ENCODE measurements at places on chromosomes 13 and 19.

DNA sequence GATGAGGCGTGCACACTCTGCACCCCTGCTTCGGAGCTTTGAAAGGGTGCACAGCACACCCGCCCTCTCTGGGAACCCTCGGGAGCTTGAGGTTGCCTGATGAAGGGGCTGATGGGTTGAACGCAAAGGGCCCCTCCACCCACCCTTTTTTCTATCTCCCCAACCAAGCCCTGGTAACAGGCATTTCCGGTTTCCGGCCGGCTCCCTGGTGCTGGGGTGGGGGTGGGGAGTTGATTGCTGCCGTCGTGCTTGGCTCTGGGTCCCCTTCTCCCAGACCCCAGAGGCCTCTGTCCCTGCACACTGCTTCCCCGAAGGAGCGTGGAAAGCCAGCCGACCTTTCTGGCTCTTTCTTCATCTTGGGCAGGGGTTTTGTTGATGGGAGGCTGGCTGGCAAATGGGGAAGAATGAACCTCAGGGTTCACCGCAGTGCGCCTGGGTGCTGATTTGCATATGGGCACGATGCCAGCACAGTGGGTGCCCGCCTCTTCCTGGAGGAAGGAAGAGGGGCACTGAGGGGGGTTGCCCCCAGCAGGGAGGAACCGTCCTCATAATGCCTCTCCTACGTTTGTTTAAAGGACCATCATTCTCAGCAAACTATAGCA, 29.1 kb downstream of the VAV1 start:
- DNase-seq: peak; percentile 57

- no peak for DNase-seq
Measured at GRCh38 chr19:58261968-58262921, 16.5 kb upstream of the ZNF8 start.

- no peak for DNase-seq
Measured at GRCh38 chr19:30178721-30179402, 193.3 kb upstream of the ZNF536 start.

GRCh38 chr13:34243403-34243802, 425.5 kb downstream of the RFC3 start:
- DNase-seq: no peak

GRCh38 chr13:52800856-52801255, 47.6 kb downstream of the PCDH8 start:
- DNase-seq: no peak

DNA sequence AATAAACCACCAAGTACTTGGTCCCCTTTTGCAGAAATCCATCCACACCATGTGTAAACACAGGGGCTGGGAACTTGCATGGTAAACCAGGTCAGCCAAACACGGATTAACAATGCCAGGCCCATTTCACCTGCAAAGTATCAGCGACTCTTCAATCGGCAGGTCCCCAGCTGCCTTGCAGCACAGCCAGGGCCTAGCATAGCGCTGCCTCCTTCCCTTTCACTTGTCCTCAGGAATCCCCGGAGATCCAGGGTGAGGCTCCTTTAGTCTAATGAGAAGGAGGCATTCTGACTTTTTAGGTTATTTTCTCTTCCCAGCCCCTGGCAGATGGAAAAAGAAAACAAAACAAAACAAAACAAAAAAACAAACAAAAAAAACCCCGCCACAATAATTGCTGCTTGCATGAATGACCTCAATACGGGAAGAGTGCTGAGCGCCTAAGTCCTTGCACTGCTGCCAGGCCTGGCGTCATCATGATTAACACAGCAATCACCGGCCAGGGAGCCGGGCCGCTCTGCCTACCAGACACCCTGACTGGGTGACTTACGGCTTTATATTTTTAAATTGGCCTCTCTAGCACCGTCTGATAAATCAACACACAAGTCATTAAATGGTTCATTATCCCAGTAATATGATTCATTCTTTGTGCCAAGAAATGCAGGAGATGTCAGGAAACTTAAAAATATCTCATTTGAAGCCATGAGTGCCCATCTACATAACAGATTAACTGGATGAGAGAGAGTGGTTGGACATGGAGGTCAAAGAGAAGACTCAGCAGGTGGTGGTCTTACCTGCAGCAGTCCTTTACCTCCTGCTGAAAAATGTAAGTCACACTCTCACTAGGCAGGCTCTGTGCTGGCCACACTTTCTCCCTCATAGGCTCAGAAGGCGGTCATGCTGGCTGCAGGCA, 692.7 kb downstream of the UQCRFS1 start:
- DNase-seq: no peak

DNA sequence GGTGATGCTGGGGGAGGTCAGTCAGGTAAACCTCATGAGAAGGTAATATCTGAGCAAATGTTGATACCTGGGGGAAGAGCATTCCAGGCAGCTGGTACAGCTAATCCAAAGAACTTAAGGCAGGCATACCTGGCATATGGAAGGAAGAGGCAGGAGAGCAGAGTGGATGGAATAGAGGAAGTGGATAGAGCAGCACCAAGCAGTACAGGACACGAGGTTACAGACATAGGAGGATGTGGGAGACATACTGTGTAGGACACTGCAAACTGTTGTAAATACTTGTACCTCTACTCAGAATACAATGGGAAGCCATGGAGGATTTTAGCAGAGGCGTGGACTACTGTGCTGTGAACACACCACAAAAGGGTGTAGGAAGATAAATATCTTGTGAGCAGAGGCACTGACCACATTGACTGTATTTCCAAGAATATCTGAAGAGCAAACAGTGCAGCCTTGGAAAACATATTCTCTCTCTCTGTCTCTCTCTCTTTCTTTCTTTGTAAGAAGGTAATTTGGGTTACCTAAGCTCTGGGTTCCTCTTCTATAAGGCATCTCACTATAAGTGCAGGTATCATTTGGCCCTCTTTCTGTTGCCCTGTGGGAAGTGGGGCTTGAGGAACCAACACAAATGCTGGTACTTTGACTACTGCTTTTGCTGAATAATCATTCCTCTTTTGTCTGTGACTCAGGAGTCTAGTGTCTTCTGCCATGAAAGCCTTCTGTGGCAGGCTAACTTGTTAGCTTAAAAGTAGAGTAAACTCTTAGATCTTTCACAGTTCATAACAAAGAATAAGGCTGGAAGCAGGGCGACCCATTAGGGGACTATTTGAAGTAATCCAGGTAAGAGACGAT, 238.0 kb downstream of the VWA8 start:
- no peak for DNase-seq

DNA sequence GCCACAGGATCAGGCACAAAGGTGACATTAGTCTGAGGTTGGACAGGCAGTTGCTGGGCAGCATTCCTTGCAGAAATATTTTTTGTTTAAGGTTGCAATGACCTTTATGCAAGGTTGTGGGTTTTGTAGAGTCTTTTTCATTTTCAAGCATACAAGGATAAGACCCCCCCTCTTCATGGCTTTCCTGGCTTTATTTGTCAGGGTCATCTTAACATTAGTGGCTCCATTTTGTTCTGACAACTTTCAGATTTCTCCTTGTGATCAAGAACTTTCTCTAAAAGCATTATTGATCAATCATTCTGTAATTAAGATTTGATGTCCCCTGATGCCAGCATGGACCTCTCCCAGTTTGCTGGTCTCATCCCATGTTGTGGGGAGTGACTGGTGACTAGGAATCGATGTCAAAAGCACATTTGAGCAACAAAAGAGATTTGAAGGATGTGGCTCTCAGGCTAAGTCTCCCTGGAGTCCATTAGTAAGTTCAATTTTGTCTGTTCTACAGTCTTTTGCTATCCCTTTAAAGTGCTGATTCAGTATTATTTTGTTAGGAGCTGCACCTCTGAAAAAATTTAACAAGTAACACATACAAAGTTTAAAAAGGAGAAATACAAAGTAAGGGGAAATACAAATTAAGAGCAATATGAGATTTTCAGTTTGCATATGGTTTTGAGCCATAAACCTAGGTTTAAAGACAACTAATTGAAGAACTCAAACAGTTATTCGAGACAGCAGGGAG, 5.3 kb downstream of the CARD8 start:
- no peak for DNase-seq

- peak; percentile 73 for DNase-seq
Measured at GRCh38 chr13:26253787-26254582, at the start of gene CDK8. Gene CDK8, plus strand, starts transcription at chr13:26254129. Its CDS starts 513 bp downstream, at chr13:26254642.

DNA sequence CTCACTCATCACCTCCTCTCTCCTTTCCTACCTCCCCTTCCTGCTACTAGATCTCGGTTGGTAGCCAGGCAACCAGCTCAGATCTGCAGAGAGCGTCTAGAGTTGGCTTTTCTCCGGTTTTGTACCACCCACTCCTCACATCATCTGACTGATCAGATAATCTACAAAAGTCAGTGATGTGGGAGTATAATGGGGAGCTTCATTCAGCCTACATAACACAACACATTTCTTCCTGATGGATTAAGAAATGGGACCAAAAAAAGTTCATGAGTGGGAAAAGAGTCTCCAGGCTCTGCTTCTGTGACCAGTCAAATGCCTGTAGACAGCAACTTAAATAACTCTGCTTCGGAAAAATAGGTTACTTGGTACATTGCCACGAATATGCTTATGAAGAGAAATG, 279.8 kb downstream of the DCLK1 start:
- DNase-seq: no peak

- no peak for DNase-seq
Measured at GRCh38 chr19:14006766-14007562, 844 bp upstream of the RFX1 start.

DNA sequence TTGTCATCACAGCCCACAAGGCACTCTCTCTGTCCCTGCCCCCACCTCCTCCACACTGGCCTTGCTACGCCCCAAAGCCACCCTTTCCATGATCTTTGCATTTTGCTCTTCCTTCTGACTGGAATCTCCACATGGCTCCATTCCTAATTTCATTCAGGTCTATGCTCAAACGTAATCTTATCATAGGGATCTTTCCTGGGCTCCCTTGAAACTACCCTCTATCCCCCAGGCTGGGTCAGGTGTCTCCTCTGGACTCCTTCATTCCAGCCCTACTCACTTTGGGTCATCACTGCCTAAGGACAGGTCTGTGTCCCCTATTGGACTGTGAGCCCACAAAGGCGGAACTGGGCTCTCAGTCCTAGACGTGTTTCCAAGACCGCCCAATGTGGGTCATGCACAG, 3.1 kb downstream of the GEMIN7 start:
- no peak for DNase-seq

DNA sequence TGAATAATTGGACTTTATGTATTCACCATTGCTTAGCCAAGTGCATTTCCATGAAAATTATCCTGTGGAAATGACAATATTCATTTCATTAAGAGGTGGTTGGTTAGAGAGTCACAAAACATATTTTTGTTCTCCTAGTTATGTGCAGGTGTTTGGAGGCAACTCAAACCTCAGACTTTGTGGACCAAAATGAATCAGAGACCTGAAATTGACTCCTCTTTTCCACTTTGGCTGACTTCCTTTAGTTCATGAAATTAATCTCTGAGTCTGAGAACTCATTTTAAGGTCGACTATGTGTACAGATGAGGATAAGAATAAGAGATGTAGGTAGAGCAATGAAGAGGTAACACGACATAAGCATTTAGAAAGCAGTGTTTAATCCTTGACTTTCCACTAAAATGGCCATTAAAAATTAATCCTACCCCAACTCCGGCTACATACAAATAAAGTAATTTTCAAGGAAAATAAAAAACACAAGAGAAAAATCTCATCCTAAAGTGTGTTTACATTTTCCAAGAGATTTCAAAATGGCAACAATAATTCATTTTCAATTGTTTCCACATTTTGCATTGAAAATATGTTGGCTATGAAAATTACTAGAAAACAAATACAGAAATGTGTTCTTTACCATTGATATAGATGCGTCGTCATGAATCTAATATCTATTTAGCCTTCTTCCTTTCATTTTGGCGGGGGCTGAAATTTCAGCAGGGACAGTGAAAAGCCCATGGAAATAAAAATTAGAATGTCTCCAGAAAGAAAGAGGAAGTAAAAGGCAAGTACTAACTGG, 185.4 kb upstream of the CSNK1A1L start:
- no peak for DNase-seq

- DNase-seq: no peak
Measured at GRCh38 chr19:5681391-5682106, 722 bp downstream of the HSD11B1L start.

- no peak for DNase-seq
Measured at GRCh38 chr13:28794396-28794795, 25.7 kb upstream of the MTUS2 start.

DNA sequence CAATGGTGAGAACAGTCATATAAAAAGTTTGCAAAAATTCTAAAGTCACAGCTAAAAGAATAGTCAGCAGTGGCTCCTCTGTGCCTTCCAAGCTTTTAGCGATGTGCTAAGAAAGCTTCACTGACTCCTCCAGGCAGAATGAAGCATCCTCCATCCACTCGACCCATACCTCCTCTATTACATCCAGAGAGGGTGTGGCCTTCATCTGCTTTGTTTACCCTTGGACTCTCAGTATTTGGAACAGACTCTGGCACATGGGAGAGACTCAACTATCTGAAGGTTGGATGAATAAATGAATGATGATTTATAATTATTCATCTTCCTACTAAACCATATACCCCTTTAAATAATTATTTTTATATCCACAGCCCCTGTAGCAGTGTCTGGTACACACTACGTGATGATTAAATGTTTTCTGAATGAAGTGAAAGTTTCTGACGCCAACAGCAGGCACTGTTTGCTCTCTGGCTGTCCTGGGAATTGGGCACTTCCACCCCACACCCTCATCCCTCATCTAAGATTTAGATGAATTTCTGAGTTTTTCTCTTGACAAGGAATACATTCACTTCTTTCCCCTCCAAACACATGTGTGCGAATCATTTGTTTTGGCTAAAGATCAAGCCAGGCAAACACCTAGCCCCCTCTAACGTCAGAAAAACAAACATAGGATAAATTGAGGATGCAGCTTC, 93.9 kb downstream of the NUFIP1 start:
- DNase-seq: no peak

DNA sequence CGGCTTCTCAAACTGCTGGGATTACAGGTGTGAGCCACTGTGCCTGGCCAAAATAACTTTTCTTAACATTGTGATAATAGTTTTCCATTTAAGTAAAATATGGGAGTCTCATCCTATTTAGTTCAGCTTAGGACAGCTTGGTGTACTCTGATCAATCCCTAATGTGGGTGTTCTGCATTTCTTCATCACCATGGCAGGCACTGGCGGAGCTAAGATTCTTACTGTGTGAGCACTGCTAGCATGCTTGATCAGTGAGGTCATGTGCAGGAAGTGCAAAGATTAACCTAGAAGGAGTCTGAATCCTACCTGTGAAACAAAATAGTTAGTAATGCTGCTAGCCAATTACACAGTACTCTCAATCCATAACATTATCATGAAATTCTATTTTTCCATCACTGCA, 1684.2 kb upstream of the SLC10A2 start:
- no peak for DNase-seq

GRCh38 chr13:63773476-63773875, 2357.8 kb upstream of the PCDH20 start:
- DNase-seq: no peak

DNA sequence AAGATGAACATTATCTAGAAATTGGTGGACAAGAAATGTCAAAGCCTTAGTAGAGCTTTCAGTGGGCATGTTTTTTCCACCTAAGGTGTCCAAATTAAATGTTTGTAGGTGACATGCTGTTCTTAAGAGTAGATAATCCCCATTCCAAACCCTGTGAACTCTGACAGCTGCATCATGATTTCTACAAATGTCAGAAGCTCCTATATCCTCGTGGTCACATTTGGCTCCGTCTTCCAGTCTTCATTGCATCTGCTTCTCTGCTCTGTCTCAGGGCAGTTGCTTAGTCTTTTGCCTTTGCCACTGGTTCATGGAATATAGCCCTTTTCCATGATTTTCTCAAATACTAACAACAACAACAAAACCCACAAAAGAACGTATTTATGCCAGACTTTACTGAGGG, 234.5 kb downstream of the DLEU7 start:
- no peak for DNase-seq
